ENCODE measurements at places on chromosomes 1 and 21. TPM values are rescaled to one million over a fixed set of nuclear protein-coding genes. Genes with fewer than 3 reads are reported as not detected.

The CCDC28B gene
- total RNA-seq, result 84.5 TPM

The FOXO6 gene
- 2.8 TPM for total RNA-seq

The MYCL gene
- total RNA-seq, result 0.84 TPM

The FMO5 gene
- total RNA-seq, result 1.9 TPM

The OR10J4 gene
- not detected for total RNA-seq

The FAM163A gene
- total RNA-seq, result 4.8 TPM

The GPR37L1 gene
- total RNA-seq, result 0.45 TPM

The CD2 gene
- total RNA-seq, result not detected

The IGSF9 gene
- total RNA-seq, result 3.8 TPM
